ENCODE measurements at places on chromosomes 2 and 18.
A peak's percentile ranks its signal among the peaks of the same experiment; 100 is the strongest.

DNA sequence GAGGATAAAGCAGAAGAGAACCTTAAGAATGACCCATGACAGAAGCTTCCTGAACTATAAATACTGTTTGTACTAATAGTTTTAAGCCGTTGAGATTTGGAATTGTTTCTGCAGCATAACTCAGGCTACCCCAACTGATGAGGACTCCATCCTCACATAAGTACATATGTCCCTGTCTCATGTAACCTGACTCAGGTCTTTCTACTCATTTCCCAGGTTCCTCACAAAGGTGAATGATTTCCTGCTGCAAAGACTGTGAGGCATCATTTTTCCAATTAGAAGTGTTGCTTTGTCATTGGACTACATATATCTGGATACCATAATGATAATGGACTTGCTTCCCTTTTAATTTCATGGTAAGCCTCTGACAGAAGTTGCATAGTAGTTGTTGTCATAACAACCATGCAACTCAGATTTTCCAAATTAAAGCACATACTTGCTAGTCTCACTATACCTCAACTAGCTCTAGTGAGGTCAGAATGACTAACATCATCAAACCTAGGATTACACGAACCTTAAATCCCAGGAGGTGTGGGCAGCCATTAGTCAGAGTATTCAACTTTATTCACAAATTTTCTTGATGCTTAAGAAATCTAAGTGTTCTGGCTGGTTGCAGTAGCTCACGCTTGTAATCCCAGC, 38.0 kb upstream of the NEDD4L start:
- no peak for DNase-seq

DNA sequence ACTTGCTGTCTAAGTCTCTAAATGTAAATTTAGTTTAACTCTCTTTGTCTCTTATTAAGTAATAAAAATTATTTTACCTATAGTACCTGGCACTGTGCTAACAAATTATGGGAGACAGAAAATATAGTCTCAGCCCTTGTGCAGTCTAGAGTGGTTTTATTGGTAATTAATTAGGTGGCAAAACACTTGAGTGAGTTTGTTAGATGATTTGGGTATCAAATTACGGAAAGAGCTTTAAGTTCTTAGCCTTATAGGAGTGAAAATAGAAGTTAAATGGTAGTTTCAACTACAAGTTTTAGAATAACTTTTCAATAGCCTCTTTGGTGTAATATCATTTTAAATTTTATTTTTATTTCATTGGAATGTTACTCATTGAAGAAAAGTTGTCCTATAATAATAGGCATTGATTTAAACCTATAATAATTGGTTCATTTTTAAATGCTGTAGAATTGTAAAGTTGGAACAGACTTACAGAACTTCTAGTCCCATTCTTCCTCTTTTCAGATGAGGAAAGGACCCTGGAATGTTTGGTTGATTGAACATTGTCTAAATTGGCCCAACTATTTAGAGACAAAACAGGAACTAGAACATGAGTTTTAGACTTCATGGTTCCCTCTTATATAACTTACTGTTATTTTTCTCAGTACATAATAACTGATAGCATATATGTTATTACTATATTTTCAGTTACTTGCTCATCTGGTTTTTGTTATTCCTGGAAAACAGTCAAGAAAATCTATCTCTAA, 10.2 kb upstream of the HTR2B start:
- DNase-seq, result no peak

GRCh38 chr2:143754742-143755141, 625.5 kb downstream of the ARHGAP15 start:
- no peak for DNase-seq

DNA sequence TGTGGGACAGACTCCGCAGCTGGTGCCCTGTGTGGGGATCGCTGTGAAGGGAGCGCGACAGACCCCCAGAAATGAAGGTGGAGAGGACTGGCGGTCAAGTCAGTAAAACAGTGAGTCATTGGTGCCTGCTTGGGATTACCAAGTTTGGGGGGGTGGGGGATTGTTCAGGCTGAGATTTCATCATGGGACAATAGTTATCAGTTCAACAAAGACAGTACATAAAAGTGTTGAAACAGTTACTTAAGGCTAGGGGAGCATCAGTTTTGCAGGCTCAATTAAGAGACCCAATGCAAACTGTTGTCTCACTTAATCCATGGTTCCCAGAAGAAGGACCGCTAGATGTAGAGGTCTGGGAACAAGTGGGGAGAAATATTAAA, 42.4 kb upstream of the PDK1 start:
- DNase-seq, result no peak

DNA sequence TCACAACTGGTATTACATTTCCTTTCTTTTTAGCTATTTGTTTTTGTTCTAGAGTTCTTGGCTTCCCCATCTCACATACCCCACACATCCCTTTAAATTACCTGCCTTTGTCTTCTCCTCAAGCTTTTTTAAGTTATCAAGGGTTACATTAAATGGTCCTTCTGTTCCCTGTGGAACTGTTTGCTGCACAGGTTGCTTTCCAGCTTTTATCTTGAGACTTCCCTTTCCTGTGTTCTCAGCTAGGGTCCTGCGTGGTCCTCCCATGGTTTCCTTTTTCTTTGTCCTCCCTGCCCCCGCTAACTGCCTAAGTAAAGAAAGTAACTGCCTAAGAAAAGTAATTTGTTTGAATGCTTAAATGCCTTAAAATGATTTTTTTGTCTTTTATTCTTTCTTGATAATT, 66.8 kb downstream of the EPB41L5 start:
- DNase-seq, result no peak

DNA sequence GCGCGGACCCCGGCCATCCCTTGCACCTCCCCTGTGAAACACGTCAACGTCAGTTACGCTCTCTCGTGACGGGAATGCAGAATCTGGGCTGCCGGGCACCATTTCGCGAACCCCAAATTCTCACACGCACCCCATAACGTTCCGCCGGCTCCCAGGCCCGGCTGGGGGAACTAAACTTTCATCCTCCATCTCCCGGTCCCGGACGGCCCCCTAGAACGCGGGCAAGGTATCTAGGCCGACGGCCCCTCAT, 544 bp downstream of the DNAJC27 start:
- no peak for DNase-seq

DNA sequence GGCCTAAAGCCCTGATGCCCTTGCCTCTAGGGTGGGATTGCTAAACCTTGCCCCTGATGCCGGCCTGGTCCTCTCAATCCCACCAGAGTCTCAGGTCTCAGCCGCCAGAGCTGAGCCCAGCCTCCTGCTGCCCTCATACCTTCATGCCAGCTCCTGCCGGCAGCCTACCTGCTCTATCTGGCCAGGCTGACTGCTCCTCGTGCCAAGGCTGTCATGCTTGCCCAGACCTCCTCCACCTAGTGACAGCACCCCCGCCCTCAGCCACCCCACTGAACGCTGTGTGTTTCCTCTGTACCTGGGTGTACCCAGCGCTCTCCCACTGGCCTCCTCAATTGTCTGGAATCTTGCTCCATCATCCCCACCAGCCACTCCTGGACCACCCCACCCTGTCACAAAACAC, 120.1 kb downstream of the CACNB4 start:
- DNase-seq, result no peak

DNA sequence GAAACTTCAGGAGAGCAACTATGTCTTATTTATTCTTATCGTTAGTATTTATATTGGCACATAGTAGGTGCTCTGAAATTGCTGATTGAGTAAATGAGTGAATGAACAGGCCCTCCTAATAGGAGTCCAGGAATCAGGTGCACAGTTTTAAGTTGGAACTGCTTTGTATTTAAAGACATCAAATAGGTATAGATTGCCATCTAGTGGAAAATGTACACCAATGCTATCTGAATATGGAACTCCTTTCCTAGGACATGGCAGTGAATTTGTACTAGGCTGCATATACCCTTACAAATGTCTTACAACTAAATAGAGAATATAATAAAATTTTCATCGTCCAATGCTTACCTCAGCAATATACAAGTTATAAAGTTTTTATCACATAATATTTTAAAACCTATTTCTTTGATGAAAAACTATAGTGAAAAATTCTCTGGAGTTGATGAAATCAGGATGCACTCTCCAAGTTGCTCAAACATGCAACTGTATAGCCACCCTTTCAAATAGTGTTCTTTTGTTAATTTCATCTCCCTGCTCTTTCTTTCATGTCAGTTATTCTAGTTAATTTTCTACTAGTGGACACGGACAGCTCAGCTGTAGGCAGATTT, 318.9 kb upstream of the SYT4 start:
- DNase-seq, result peak; percentile 37

DNA sequence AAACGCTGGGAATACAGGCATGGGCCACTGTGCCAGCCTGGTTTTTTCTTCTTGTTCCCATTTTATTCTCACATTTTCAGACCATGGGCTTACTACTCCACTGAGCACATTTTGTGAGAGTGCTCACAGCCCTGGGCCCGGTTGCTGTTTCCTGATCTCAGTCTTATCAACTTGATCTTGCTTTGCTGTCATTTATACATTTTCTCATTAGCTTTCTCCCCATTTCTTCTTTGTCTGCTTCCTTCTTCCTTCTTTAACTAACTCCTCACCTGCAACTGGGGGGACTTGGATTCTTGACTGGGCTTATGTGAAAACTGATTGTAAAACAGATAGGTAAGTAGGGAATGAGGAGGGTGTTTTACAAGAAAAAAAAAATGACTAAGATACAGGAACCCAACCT, 117.3 kb downstream of the PLB1 start:
- no peak for DNase-seq

GRCh38 chr2:236473691-236474090, 95.9 kb upstream of the ACKR3 start:
- DNase-seq, result no peak

GRCh38 chr2:61585383-61585782, 47.2 kb upstream of the XPO1 start:
- no peak for DNase-seq

- DNase-seq, result no peak
Measured at GRCh38 chr2:18484625-18485024, 75.8 kb downstream of the RDH14 start.

DNA sequence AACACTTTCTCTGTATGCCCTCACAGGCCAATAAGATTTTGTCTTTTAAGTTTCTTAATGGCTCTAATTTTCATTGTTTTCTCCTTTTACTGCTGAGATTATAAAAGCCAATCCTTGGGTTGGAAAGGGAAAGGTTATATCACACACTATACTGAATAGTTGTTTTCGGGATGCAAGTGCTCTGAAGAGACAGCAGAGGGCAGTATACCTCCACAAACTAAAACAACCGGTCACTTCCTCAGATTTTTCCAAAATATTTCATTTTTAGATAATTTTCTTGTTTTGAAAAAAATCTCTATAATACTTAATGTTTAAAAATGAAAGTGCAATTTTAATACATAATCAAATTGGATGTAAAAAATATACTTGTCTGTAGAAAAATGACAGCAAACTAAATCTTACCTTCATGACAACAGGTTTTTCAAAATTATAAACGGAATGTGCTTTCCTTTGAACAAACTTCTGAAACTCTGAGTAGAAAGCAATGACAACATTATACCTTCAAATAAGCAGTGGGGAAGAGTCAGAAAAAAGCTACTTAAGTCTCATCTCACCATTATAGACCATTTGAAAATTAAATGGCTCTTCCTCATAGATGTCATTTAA, 82.7 kb downstream of the ORC4 start:
- DNase-seq, result peak; percentile 51

DNA sequence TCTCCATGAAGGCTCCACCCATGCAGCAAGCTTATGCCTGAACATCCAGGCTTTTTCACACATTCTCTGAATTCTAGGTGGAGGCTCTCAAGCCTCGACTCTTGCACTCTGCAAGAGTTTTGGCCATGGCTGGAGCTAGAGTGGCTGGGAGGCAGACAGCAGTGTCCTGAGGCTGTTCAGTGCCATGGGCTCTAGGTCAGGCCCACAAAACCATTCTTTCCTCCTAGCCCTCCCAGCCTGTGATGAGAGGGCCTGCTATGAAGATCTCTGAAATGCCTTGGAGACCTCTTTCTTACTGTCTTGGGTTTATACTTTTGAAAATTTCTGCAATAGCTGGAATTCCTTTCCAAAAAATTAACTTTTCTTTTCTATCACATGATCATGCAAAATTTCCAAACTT, 210.7 kb downstream of the RND3 start:
- DNase-seq, result no peak

GRCh38 chr18:30828700-30829099, 213.8 kb downstream of the DSC3 start:
- DNase-seq, result no peak

DNA sequence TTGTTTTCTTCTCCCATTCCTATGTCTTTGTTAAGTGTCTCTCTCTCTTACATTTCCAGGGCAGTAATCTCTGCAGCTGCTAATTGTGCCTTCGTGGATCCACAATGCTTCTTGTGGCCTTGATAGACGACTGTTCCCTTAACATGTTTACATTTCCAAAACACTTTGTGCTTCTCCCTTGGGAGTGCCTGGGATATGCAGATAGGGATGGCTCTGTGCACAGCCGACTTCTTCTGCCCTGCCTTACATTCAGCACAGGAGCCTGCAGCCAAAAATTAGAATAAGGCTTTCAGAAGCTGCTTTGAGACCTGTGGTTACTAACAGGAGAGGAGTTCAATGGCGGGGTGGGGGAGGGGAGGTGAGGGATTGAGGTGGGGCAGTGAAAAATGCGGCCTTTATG, 328.9 kb downstream of the TDRD15 start:
- no peak for DNase-seq

- DNase-seq, result peak; percentile 71
Measured at GRCh38 chr2:67394734-67395133, 2.4 kb upstream of the ETAA1 start.

GRCh38 chr18:48022531-48023329, 92.3 kb upstream of the SMAD2 start:
- DNase-seq, result peak; percentile 76

GRCh38 chr2:20326163-20326780, 24.4 kb downstream of the PUM2 start:
- peak; percentile 73 for DNase-seq

DNA sequence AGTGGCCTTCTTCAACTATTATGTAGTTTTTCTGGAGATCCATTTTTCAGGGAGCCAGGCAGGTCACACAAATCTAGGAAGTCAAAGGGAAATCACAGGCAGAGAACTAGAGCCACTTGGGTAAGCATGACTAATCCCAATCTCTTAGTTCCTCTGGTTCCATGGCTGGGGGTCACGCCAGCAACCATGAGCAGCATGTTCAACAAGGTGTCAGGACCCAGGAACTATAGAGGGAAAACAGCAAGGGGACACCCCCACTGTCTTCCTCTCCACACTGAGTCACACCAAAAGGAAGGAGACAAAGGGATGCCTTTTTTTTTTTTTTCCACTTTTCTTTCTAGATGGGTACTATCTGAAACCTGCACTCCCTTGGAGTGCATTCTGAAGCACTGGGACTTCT, 250.9 kb downstream of the OTX1 start:
- DNase-seq, result peak; percentile 13

- DNase-seq, result no peak
Measured at GRCh38 chr2:165558832-165559231, 89.3 kb downstream of the CSRNP3 start.

GRCh38 chr18:36441426-36442240, 144.1 kb downstream of the FHOD3 start:
- peak; percentile 61 for DNase-seq
